ENCODE measurements at places on chromosomes 7 and 10. TPM values are rescaled to one million over a fixed set of nuclear protein-coding genes. Genes with fewer than 3 reads are reported as not detected.

DNA sequence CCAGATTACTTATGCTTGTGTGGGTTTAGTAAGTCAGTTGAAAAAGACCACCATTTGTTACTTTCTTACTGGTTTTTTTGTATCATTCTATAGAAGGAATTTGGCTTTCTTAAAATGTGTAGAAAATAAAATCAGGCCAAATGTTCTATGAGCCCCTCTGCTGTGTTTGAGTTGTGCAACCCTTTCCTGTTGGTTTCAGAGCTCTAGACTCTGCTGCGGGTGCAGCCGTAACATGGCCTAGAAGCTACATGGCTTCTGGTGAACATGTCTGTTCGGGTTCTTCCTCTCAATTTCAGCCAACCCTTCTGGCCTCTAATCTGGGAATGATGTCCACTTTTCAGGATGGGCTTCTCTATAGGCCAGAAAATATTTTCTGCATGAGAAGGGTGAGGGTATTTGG lies 56.6 kb upstream of the RAB18 start:
- DNase-seq, result no peak

GRCh38 chr7:149415391-149416071 lies 45.3 kb downstream of the ZNF777 start:
- DNase-seq, result no peak

DNA sequence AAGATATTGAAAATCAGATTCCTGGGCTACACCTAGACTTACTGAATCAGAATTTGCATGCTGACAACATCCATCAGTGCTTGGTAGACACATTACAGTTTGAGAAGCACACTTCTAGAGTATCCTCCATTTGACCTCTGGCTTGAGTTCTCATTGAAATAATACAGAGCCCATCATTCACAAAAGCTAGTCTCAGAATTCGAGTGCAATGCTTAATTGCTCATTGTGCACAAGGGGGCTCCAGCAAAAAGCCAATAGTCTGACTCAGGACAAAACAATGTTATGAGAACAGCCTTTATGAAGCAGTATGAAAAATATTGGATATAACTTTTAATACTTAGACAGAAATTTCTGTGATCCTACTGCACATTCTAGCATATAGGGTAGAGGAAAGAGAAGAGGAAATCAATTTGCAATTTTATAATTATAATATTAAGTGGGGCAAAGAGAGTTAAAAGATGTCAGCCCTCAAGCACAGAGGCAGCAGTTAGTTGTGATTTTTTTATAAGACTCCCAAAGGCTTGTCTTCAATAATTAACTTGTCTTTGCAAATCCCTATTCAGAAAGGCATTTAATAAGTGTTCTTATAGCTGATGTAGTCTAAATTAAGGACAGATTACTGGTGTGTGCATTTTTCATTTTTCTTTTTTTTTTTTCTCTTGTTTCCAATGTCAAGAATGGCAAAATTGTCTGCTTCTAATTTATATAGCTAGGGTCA lies 105.8 kb upstream of the ANK3 start:
- no peak for DNase-seq

GRCh38 chr10:29797616-29798015 lies 162.8 kb upstream of the SVIL start:
- no peak for DNase-seq

DNA sequence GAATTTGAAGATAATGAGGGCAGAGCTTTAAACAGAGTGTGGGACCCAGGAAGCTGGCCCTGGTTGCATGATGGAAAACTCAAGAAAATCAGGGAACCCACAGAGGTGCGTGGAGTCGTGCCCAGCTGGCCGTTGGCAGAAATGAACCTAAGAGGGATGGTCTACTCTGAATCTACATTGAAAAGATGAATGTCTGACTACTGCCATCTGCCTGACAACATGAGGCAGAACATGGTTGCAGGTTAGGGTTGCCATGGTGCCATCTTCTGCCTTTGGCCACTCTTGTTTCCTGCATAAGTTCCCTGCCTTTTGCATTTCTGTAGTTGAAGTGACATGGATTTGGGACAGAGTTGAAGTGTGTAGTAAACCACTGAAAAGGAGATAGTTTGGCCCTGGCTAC lies 138.5 kb upstream of the COBL start:
- no peak for DNase-seq

DNA sequence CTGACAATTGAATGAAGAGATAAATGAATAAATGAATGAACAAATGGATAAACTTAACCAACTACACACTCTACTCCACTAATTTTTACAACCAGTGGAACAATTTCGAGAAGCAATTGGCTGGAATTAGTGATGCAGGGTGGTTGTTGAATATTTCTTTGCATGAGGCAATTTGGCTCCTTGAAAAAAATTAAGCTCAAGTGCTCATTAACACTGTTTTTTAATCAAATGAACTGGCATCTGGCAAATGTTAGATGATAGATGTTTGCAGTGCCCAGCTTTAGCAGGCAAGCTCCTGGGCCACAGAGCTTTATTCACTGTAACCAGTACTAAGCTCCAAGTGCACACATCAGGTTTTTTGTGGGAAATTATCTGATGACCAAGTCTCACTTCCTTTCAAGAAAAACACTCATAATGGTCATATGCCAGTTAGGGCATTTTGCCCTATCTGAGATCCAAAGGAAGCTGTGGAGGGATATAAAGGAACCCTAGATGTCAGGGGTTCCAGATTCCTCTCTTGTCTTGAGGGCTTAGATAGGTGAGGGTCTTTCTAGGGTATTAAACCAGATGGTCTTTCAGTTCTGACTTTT lies 16.4 kb upstream of the ADD3 start:
- DNase-seq, result no peak

DNA sequence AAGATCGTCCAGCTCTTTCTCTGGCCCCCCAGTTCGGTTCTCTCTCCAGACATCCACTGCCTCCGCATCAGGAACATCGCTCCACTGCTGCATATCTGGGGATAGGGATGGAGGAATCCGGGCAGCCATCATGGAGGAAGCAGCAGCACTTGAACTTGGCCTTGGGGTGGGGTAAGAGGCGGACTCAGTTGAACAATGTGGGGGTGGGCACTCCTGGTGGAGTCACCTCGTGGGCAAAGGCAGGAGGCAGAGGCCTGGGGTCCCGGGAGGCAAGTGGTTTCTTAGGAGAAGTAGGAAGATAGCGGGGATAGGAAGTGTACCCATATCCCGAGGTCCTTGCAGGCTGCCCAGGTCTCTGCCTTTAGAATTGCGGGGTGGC lies 98.3 kb downstream of the CHST15 start:
- no peak for DNase-seq

GRCh38 chr7:70312336-70312735 lies 714.1 kb downstream of the AUTS2 start:
- DNase-seq, result no peak

Gene DRGX
- not detected for total RNA-seq

Gene INHBA
- total RNA-seq, result 2.1 TPM
